Kidney epithelial cell (primary cell): ENCODE measurements at places on chromosomes 3 and 15.

GRCh38 chr15:58329781-58330671 is 101.8 kb upstream of the LIPC start:
- no peak for DNase-seq

DNA sequence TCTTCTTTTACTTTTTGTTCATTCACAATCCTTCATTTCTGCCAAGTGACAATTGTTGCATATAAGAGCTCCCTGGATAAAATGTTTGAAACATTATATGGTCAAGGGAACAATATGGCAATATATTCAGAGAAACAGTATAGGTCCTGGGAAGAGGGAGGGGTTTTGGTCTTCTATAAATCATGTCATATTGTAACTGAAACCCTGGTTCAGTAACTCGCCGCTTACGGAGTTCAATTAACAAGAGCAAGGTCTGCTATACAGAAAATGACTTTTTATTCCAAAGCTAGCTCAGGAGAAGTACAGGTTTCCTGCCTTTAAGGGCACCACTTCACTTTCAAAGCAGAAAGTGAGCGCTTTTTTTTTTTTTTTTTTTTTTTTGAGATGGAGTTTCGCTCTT is 522.1 kb upstream of the TGFBR2 start:
- DNase-seq = no peak

GRCh38 chr3:120163026-120163425 is 68.8 kb upstream of the GSK3B start:
- DNase-seq = no peak

GRCh38 chr3:165640970-165641369 is 196.3 kb downstream of the BCHE start:
- no peak for DNase-seq

- no peak for DNase-seq
These were observed 52.4 kb downstream of the COPS2 start for GRCh38 chr15:49103002-49103401.

DNA sequence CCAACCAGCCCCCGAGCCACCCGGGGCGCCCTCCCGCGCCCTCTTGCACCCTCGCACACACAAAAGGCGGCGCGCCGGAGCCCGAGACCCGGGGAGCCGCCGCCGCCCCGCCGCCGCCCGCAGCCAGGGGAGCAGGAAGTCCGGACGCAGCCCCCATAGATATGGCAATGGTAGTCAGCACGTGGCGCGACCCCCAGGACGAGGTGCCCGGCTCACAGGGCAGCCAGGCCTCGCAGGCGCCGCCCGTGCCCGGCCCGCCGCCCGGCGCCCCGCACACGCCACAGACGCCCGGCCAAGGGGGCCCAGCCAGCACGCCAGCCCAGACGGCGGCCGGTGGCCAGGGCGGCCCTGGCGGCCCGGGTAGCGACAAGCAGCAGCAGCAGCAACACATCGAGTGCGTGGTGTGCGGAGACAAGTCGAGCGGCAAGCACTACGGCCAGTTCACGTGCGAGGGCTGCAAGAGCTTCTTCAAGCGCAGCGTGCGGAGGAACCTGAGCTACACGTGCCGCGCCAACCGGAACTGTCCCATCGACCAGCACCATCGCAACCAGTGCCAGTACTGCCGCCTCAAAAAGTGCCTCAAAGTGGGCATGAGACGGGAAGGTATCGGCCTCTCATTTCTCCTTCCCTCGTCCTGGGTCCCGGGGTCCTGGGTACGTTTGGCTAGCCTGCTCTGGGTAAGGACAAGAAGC is 1.6 kb downstream of the NR2F2 start:
- DNase-seq = no peak
